Fibroblast of mammary gland (primary cell): ENCODE measurements at places on chromosomes 2 and 18.

DNA sequence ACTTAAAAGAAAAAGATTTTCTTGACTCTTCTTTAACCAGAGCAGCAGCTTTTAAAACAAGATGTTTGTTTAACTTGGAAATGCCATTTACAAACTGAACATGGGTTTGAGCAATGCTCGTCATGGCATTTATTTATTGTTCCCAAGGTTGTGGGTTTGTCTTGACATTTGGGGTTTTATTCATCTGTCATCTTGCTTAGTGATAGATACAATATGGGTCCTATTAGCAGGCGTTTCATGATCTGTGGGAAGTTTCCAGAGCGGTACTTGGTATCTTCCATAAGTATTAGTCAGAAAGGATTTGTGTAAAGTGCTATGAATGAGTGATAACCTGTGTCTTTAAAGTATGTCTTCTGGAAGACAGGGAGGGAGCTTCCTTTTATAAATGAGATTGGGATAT, 29.9 kb upstream of the MGAT5 start:
- DNase-seq, result peak; percentile 70

- no peak for DNase-seq
Observed at GRCh38 chr2:228344531-228344930, 163.0 kb upstream of the SPHKAP start.

GRCh38 chr2:172089633-172090032, 4.3 kb downstream of the DLX1 start:
- no peak for DNase-seq

DNA sequence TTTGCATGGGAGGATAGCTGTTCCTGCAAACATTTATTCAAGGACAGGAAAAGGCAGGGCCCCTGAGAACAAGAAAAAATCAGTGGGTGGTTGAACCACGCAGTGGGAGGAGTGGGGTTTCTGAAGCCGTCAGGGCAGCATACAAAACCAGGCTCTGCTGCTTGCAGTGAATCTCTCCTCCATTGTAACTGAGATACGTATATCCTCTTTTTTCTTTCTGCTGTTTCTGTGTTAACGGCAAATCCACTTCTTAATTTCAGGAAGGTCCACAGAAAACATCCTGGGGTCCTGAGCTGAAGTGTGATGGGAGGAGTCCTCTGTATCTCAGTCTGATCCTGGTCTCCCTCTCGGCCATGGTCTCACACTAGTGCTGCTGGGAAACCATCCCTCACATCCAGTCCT, 27.2 kb upstream of the KCNF1 start:
- DNase-seq, result no peak

GRCh38 chr2:170101789-170102188, 76.2 kb upstream of the MYO3B start:
- DNase-seq, result no peak
